Stimulated activated CD4-positive, alpha-beta T cell treated with anti-CD3 and anti-CD28 coated beads, Interleukin-2, amount 100 ng/mL, for 48 hours (primary cell): ENCODE measurements at places on chromosomes 5 and 9.
A peak's percentile ranks its signal among the peaks of the same experiment; 100 is the strongest.

- no peak for DNase-seq
These were observed 110.7 kb upstream of the CXCL14 start for GRCh38 chr5:135689506-135689905.

GRCh38 chr5:53487436-53487835 is 7.0 kb downstream of the FST start:
- DNase-seq = no peak

- no peak for DNase-seq
These were observed 712.2 kb upstream of the SEMA6A start for GRCh38 chr5:117286813-117287212.

GRCh38 chr9:136283291-136284235 is 20.3 kb downstream of the CCDC187 start:
- peak; percentile 78 for DNase-seq

GRCh38 chr5:158943057-158943456 is 156.7 kb downstream of the EBF1 start:
- no peak for DNase-seq

DNA sequence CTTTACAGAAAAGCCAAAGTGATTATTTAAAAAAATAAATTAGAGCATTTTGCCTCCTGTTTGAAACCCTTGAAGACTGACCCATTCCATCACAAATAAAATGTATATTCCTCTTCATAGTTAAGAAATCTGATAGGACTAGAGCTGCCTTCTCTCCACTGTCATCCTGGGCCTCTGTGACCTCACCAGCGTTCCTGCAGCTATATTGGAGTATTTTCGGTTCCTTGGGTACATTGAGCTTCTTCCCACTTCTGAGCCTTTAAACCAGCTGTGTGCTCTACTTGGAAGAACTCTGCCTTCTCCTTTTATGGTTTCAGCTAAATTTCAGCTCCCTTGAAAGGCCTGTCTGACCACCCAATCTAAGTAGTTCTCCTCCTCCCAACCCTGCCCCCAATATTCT is 99.1 kb upstream of the ABCA1 start:
- DNase-seq = no peak

- no peak for DNase-seq
These were observed 12.6 kb downstream of the HTR4 start for GRCh38 chr5:148641735-148642134.

DNA sequence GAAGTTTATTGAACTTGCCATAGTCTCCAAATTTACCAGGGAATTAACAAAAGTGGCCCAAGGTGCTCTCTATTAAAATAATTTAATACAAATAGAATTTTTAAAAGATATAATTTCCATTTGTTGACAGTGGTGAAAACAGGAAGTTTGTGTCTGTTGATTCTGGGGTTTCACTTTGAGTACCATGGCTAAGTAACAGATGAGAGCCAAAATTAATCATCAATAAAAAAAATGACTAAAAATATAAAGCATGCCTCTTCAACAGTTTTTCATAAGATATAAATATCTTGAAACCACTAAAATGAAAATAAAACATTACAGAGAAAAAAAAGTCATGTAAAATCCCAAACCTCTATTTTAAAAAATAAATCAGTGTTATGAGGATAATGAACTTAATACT is 49.8 kb downstream of the SGCD start:
- no peak for DNase-seq

GRCh38 chr9:107620801-107621200 is 131.2 kb upstream of the KLF4 start:
- DNase-seq = no peak

- no peak for DNase-seq
These were observed 503.7 kb downstream of the SPATA31D1 start for GRCh38 chr9:82492274-82492673.

GRCh38 chr9:36011379-36011778 is 25.3 kb upstream of the RECK start:
- DNase-seq = no peak

GRCh38 chr5:114858665-114859437 is 310.9 kb downstream of the TRIM36 start:
- no peak for DNase-seq

DNA sequence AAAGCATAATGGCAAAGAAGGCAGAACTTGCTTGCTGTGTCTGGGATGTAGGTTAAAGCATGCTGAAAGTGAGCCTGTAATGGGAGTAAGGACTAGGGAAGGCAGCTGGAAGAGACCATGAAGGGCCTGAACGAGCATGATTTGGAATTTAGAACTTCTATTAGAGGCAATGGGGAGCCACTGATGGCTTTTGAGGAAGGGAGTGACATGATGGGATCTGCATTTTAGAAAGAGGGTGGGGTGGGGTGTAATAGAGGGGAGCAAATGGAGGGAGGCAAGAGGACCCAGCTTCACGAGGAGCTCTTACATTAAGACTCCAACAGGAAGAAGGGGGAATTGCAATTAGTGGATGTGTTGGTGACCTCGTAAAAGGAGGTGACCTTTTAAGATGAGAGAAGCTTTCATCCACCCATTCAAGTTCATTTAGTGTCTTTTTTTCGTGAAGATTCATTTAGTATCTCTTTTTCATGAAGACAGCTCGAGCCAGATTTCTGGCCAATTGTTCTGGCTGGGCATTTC is 13.6 kb upstream of the GABRP start:
- no peak for DNase-seq

- no peak for DNase-seq
These were observed 175.9 kb downstream of the GAS1 start for GRCh38 chr9:86771420-86771819.

DNA sequence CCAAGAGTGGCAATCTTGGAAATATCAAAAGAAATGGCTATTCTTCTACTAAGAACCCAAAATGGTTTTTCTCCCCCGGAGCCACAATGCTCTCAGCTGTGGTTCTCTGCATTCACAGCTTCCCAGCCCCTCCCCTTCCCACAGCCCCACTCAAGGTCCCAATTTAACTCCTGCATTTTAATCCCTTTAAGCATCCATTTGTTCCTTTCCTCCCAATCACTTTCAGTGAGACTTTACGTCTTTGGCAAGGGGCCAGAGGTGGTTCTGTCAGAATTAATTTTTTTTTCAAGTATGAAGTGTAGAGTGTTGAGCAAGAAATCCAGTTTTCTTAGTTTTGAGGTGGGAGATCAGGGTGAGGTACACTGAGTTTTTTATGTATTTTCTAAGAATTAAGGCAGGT is 256.9 kb downstream of the GLIS3 start:
- no peak for DNase-seq
